ENCODE measurements at places on chromosomes 11 and 22.

DNA sequence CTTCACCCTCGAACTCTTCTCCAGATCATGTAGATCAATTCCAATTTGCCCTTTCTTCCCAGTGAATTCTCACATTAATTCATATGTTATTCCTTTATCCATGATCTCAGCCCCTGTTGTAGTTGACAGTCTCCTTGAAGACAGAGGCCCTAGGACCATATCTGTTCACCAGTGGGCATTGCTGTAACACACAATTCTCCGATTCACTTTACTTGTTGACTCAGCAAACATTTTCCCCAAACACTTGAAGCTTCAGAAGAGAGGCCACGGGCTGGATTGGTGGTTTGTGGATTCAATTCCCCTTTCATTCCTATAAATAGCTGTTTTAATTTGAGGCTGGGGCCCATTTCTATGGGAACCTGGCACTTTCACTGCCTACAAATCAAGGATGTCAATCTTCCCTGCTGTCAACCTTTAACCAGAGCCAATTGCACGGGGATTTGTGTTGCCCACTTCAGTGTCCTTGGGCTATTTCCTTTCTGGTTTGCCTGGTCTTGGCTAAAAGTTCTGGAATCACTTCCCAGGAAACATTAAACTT lies 393.0 kb upstream of the KIRREL3 start:
- no peak for DNase-seq

DNA sequence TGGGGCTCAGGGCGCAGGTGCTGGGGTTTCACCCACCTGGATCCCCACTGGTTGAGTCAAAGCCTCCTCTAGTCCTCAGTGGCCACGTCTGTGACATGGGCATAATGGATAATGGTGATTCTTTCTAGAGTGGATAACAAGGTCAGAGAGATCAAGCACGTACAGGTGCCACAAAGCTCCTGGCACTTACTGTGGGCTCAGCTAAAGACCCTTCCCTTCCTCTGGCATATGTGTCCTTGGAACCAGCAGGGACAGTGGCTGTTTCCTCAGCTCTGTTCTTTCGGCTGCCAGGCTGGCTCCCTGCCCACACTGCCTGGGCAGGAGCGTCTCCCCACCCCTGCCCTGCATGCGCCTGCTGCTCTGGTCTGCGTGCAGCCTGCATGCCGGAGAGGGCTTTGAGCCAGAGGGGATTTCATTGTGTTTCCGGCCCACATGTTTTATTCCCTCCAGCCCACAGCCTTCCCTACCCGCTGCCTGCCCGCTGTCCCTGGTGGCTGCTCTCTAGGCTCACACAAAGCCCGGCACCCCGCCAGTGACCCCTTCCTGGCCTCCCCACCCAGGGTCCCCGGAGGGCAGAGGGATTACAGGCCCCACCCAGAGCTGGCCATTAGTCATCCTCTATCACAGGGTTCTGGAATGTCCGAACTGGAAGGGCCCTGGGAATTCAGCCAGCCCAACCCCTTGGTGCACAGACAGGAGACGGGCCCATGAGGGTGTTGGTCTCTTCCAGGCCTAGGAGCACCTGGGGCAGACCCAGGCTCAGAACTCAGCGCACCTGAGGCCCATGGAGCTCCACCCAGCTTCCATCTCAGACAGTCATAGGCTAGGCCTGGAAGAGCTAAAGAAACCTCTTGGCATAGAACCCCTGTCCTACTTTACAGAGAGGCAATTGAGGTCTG lies 55.3 kb upstream of the GCAT start:
- DNase-seq, result no peak

DNA sequence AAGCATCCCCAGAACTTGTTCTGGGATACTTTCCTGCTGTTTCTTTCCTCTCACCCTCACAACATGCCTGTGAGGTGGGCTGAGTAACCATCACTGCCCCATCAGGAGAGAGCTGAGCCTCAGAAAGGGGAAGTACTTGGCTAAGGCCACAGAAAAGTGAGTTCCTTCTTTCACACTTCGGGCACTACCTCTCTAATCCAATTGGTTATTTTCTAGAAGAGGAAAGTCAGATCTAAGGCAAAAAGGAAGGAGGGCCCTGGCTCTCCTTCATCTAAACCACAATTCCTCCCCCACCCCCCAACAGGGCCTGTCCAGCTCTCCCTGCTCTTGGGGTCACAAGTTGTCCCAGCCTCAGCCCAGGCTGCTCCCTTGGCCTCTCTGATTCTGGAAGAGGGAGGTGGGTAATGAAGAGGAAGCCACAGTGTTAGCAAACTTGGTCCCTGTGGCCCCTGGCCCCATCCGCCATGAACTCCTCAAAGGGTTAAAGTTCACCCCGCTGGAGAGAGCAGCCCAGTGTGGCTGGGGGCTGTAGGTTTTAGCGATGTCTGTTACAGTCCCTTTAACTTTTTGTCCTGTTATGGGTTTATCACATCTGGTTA lies 34.0 kb downstream of the SLC22A12 start:
- DNase-seq, result peak; percentile 74

DNA sequence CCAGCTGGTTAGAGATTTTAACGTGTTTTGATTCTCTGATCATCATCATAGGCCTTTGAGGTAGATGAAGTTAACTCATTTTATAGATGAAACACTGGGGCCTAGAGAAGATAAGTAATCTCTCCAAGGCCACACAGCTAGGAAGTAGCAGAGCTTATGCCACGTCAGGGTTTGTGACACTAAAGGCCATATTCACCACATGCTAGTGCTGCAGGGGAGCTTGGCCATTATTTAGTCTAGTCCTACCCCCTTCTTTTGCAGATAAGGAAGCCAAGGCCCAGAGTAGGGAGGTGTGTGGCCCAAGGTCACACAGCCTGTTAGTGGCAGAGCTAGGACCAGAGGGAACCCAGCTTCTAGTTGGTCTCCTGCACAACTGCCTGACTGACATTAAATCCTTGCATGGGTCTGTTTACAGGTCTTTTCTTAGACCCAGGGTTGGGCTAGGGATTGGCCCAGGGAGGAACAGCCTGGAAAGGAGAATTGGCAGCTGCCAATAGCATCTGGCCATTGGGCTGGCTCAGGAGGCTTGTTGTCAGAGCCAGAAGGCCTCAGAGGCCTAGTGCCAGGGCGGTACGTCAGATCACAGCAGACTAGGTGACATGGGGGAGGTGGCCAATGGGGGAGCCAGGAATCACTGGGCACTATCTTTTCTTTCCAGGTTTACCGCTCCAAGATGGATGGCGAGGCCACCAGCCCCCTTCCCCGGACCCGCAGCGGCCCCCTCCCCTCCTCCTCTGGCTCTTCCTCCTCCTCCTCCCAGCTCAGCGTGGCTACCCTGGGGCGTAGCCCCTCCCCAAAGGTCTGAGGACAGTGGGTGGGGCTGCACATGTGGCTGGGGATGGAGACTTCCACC lies 36.0 kb downstream of the PHLDB1 start:
- DNase-seq, result no peak

GRCh38 chr11:73189723-73190556 lies 28.1 kb upstream of the P2RY2 start:
- no peak for DNase-seq
